Activated CD4-positive, CD25-positive, alpha-beta regulatory T cell treated with anti-CD3 and anti-CD28 coated beads, Interleukin-2, amount 50 U/mL, for 72 hours (primary cell): ENCODE measurements at places on chromosomes 3 and 15.

- no peak for DNase-seq
Measured at GRCh38 chr3:190537146-190537545, 23.3 kb downstream of the IL1RAP start.

- no peak for DNase-seq
Measured at GRCh38 chr3:100602506-100603444, 6.6 kb upstream of the ADGRG7 start.

GRCh38 chr3:194312743-194313281 lies 38.3 kb downstream of the CPN2 start:
- no peak for DNase-seq

- DNase-seq = no peak
Measured at GRCh38 chr3:185629554-185630181, 43.6 kb downstream of the SENP2 start.

DNA sequence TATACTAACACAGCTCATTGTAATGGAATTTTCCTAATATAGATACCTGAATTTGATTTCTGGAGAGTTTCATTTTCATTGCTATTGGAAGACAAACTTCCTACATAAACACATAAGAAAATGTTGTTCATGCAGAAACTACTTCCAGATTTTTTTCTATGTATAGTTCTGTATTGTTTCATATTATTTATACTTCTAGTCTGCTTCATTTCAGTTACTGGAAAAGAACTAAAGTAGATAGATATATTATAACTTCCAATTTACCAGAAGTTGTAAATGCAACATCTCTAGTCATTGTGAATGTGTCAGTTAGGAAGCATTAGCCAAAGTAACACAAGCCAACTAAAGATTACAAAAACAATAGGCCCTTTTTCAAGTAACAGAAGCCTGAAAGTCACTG lies 147.3 kb upstream of the ZNF385D start:
- no peak for DNase-seq

DNA sequence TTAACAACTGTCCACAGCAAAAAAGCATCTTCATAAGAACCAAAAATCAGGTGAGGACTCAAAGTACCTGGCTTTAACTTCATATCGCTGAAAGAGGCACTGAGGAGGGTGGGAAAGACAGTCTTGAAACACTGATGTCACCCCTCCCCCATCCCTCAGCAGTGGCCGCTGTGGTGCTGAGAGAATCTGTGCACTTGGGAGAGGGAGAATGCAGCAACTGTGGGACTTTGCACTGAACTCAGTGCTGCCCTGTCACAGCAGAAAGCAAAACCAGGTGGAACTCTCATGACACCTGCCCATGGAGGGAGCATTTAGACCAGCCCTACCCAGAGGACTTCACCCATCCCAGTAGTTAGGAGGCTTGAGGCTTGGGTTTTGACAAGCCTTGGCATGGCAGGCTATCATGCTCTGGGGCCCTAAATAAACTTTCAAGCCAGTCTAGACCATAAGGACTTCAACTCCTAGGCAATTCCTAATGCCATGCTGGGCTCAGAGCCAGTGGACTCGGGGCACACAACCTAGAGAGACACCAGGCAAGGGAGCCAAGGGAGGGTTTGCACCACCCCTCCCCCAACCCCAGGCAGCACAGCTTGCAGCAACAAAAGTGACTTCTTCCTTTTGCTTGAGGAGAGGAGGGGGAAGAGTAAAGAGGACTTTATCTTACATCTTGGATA lies 6.1 kb upstream of the ZSCAN2 start:
- no peak for DNase-seq

- no peak for DNase-seq
Measured at GRCh38 chr3:171470714-171471227, 10.6 kb upstream of the TNIK start.

- no peak for DNase-seq
Measured at GRCh38 chr3:32815841-32816438, 1.9 kb upstream of the TRIM71 start.

- no peak for DNase-seq
Measured at GRCh38 chr3:112382543-112383160, 49.7 kb downstream of the CD200 start.

DNA sequence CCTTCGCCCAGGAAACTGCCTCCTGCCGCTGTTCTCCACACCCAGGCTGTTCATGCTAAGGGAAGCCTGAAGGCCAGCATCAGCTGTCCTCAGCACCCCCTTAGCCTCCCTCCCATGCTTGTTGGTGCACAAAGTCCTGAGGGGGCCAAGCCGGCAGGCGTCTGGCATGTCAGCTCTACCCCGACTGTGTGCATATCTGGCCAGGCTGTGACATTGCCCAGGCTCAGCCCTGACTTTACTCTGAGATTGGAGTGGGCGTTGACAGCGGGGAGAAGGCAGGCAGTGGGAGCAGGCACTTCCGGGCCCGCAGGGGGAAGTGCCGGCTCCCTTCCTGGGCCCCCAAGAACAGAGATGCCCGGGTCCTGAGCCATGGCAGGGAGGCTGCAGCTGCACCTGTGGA lies 492.2 kb downstream of the AGBL1 start:
- no peak for DNase-seq

DNA sequence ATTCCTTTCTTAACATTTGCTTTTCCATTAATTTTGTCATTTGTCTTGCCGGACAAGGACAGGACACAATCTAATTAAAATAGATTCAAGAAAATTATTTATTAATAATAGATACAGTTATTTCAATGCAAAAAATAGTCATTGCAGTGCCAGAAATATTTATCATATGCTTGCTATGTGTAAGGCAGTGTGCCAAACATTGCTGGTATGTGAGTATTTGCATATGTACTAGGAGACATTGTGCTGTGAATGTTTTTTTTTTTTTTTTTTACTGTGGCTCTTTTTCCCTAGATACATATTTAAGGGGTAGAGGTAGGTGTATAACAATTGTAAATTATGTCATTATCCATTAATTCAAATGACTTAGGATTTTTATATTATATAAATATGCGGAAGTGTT lies 23.3 kb downstream of the SPRED1 start:
- DNase-seq = no peak

GRCh38 chr15:100544338-100544841 lies 15.6 kb upstream of the CERS3 start:
- no peak for DNase-seq

GRCh38 chr3:43249405-43249804 lies 36.9 kb upstream of the SNRK start:
- DNase-seq = no peak

- no peak for DNase-seq
Measured at GRCh38 chr3:189941679-189942078, 179.0 kb downstream of the P3H2 start.

- DNase-seq = no peak
Measured at GRCh38 chr3:48739617-48739954, 22.6 kb upstream of the IP6K2 start.

GRCh38 chr3:154242766-154243165 lies 81.5 kb downstream of the DHX36 start:
- no peak for DNase-seq

DNA sequence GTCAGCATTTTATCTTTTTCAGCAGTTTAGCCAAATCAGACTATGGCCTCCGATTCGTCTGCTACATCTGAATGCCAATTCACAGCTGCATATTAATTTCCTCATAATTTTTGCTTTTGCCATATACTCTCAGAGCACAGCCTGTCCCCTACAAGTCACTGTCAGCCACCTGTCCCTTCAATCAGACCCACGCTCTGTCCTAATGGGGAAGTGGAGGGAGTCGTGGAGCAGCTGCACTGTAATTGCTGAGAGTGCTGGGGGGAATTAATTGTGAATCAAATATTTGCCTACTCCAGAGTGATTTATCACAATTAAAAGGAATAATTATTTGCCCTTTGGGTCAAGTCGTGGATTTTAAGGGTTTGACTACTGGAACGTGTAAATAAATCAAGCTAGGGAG lies 75.5 kb downstream of the EBLN2 start:
- no peak for DNase-seq

DNA sequence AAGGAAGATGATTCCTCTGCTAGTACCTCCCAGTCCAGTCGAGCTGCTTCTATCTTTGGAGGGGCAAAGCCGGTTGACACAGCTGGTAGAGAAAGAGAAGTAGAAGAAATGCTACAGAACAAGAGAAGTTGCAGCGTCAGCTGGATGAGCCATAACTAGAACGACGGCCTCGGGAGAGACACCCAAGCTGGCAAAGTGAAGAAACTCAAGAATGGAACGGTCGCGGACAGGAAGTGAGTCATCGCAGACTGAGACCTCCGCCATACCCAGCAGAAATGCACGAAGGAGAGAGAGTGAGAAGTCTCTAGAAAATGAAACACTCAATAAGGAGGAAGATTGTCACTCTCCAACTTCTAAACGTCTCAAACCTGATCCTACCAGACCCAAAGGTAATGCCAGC lies 19.0 kb upstream of the PARP14 start:
- DNase-seq = no peak

- DNase-seq = no peak
Measured at GRCh38 chr3:193813501-193813830, 220.5 kb downstream of the OPA1 start.

GRCh38 chr15:78658823-78659222 lies 17.8 kb upstream of the CHRNB4 start:
- no peak for DNase-seq

- DNase-seq = no peak
Measured at GRCh38 chr15:50697109-50697797, 10.7 kb upstream of the TRPM7 start.

DNA sequence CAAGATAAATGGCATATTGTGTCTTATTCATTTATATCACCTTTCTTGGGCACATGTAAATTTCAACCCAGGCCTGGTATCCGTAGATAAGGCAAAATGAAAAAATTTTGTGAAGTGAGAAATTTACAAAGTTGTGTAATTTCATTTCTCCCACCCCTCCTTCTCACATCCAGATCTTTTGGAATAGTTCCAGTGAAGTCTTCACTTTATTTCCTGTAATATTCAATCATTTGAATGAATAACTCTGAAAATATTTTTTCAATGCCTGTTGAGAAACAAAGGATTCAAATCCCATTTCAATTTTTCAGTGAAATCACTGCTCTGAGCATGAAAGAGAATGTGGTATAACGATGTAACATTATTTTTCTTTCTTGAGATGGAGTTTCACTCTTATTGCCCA lies 53.4 kb downstream of the BTLA start:
- DNase-seq = no peak

GRCh38 chr3:87298111-87298718 lies 21.8 kb upstream of the POU1F1 start:
- DNase-seq = no peak

- DNase-seq = no peak
Measured at GRCh38 chr3:193997228-193998122, 138.5 kb upstream of the HES1 start.

DNA sequence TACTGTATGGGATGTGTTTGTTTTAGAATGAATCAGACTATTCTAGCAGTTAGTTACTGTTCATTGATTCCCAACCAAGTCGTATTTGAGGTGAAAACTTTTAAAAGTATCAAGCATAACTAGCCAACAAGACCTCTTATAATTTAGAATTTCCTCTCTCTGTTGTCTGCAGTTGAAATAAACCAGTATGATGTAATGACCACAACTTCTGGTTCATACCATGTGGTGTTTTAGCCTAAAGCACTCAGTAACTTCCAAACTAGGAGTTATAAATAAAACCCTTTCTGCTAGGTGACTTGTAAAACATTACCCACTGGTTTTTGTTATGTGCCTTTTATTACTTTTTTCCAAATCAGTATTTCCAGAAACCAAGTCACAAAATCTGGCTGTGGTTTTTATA lies 19.8 kb upstream of the P2RY12 start:
- no peak for DNase-seq

DNA sequence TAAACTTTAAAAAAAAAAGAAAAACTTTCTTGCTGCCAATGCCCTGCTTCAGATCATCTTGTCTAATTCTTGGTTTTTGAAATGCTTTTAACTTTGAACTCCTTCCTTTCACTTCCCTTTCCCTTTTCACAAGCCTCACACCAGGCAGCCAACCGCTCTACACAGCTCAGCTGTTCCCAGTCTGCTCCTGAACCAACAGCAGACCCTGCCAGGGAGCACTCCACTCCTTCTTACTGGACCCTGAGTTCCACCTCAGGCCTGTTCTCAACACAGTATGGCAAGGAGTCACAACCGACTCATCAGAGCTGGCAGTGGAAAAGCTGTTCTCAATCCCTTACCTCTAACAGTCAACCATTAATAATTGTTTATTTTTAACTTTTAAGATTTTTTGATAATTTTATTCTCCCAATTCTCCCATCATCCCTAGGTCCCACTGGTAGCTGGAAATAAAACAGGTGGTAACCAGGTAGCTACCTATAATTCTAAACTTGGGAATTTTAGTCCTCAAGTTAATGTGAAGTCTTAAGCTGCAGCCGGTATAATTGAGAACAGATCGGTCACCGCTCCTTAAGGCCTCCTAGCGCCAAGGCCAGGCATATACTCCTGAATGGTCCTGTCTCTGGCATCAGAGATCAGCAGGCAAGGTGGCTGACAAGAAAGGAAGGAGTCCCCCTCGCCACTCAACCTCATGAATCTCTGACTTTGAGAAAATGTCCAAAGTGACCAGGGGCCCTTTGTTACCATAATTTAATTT lies 43.9 kb downstream of the BOC start:
- no peak for DNase-seq

- no peak for DNase-seq
Measured at GRCh38 chr15:74307827-74308811, 59.3 kb downstream of the CYP11A1 start.

- DNase-seq = peak; percentile 43
Measured at GRCh38 chr3:10419637-10420232, 85.7 kb downstream of the ATP2B2 start.

GRCh38 chr3:172303941-172304558 lies 144.2 kb downstream of the GHSR start:
- DNase-seq = no peak

DNA sequence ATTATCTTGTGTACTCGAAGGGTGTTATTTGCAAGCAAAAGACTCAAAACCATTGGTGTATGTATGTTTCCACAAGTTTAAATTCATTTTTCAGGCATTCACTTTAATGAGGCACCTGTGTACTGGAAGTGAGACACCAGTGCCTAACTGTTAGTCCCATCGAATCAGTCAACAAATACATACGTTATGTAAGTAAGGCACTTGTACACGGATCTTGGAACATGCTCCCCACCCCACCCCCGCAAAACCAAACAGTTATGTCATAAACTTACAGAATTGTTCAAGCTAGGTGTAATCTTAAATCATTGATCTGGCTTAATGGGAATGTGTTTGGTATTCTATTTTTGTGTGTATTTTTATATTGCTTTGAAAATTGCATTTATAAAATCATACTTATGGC lies 17.1 kb downstream of the LRRC28 start:
- DNase-seq = no peak

DNA sequence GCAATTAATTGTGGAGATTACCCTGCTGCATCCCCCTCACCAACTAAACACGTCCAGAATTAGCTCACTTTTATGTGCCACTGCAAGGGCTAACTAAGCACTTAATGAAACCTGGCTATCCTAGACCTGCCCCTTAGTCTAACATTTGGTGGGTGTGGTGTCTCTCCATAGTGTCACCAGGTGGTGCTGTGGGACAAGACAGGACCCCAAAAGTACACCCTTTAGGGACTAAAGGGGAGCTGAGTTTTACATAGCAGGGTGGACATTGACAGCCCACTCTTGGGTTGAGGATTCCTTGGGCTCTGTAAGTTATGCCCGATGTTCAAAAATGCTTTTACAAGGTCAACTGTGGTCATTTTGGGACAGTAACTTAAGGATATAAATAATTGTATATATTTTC lies 5.7 kb downstream of the DUT start:
- DNase-seq = no peak

GRCh38 chr3:25171118-25171807 lies 256.8 kb upstream of the RARB start:
- no peak for DNase-seq
